Type B pancreatic cell (in vitro differentiated cells): ENCODE measurements at places on chromosomes 3 and 15. TPM values are rescaled to one million over a fixed set of nuclear protein-coding genes. Genes with fewer than 3 reads are reported as not detected.

- H3K27ac ChIP-seq, result no peak overlapping the region
- no peak overlapping the region for H3K4me3 ChIP-seq
- H3K4me1 ChIP-seq, result no peaks in the 10 kb centered on the region
- no peak for DNase-seq
- H3K27me3 ChIP-seq, result peaks cover 14% of the 10 kb centered on the region
Measured at GRCh38 chr3:190492129-190492528, 21.8 kb upstream of the IL1RAP start.

The RASL12 gene
- total RNA-seq, result 0.33 and 4.0 TPM in 2 replicates

DNA sequence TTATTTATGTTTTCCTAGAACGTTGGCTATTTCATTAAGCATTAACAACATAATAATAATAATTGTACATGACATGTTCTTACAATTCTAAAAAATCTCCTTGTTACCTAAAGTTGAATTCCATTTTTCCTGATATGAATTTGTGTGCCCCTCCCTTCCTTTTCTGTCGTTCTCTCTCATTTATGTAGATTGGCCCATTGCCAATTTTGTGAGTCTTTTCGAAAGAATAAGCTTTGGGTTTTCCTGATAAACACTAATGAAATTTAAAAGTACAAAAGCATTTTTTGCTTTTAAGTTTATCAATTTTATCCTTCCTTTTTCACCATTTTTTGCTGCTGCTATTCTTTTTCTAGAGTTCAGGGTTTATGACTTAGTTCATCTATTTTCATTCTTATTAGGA is 44.9 kb downstream of the PRR23E start:
- peaks cover 38% of the 10 kb centered on the region for H3K27me3 ChIP-seq
- DNase-seq, result no peak
- no peak overlapping the region for H3K27ac ChIP-seq

- no peak overlapping the region for H3K4me3 ChIP-seq
Measured at GRCh38 chr3:28947751-28948150, 333.1 kb upstream of the RBMS3 start.

DNA sequence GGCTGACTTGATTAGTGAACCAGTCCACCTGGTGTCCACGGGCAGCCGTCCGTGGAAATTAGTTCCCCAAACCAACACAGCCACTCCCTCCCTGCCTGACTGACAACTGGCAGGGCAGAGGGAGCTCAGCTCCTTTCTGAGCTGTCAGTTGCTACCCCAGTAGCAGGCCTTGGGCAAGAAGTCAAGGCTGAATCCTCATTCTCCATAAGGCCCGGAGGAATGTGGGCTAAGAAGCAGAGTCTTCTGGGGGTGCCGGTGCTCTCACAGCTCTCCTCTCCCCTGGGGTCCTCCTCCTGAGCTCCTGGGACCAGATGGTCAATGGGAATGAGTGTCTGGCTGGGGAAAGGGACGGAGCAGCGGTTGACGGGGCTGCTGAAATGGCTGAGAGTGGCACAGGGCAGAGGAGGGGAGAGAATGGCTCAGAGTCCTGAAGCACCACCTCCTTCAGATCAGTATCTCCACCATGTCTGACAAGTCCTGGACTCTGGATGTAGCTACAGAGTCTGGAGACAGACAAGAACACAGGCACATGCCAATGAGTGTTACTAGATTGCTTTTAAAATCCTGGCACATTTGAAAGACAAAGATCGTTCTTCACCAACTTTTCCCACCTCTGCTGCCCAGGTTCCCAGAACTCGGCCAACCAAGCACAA is 16.9 kb downstream of the AMOTL2 start:
- peak overlapping the region; percentile 79 for H3K4me3 ChIP-seq
- H3K27me3 ChIP-seq, result no peaks in the 10 kb centered on the region
- peaks cover 40% of the 10 kb centered on the region for H3K4me1 ChIP-seq

- H3K4me3 ChIP-seq, result peak overlapping the region; percentile 84
- peaks cover 15% of the 10 kb centered on the region for H3K27me3 ChIP-seq
- H3K36me3 ChIP-seq, result no peaks in the 10 kb centered on the region
- DNase-seq, result no peak
- peaks cover 55% of the 10 kb centered on the region for H3K4me1 ChIP-seq
- peak overlapping the region; percentile 31 for H3K27ac ChIP-seq
Measured at GRCh38 chr3:58490860-58491501, 915 bp upstream of the KCTD6 start.

The PSMD6 gene
- 68.1 and 81.4 TPM in 2 replicates for total RNA-seq
